NCI-H1092 (cell line): ENCODE measurements at places on chromosomes 2 and 18.

DNA sequence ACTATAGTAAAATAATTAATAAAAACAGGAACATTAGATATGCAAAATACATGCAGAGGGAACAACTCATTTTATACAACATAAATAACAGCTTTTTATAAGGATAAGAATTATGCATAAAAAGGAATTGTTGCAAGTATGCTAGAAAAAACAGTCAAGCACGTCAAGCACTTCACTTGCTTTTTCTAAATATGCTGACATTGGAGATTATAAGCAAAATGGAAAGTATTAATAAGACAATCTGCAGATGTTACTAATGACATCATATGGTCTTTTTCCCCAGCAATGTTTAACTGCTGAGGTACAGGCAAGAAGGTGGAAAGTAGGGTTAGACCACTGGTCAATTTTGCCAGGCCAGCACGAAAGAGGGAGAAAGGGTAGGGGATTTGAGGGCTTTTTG lies 111.7 kb downstream of the HIBCH start:
- no peak for DNase-seq

DNA sequence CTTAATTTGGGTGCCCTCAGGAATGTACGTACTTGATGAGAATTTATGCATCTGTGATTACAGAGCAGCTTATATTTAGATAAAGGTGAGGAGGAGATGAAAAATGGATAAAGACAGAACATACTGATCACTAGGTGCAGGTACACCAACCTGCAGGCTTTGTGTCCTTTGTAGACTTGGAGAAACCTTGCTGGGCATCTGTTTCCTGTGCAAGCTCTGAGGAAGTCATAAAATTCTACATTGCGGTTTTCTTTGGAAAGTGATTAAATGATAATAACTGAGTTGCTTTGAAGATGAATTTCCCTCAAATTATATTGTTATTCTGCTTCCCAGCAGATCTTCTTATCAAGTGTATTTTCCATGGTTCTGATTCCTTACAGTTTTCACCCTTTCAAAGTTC lies 7.7 kb downstream of the RAB27B start:
- no peak for DNase-seq

DNA sequence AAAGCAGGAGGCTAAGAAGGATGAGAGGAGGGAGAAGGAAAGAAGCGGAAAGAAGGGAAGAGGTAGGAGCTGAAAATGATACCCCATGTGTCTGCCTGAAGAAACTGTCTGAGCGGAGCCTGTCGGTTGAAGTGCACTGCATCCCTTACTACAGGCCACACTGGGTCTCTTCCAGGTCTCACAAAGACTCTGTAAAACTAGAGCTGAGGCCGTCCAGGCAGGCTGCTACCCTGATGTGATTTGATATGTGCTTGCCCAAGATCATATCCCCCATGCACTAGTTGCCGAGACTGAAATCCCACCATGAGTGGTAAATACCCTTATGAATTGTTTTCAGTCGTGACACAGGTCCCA lies 134.4 kb downstream of the MAIP1 start:
- no peak for DNase-seq

DNA sequence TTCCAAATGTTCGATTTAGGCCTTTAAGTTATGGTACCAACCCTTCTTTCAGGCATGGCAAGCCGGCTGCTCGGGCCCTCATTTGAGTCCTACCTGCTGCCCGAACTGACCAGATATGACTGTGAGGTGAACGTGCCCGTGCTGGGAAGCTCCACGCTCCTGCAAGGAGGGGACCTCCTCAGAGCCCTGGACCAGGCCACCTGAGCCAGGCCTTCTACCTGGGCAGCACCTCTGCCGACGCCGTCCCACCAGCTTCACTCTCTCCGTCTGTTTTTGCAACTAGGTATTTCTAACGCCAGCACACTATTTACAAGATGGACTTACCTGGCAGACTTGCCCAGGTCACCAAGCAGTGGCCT lies 87.2 kb downstream of the EPAS1 start:
- no peak for DNase-seq

DNA sequence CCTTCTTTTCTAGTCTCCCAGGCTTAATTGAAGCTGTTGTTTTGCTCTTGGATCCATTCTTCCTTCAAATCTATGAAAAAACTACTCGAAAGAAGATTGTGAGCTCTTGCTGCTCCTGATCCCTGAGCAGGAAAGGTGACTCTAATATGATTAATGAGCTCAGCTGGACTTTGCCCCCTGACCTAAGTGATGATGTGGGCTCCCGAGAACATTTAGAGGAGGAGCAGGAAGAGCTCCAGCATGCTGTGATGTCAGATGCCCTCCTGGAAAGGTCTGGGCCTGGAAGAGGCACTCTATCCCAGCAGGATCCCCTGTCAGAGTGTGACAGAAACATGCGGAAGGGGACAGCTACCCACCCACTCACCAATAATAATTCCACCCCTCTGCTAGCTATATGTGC lies 117.9 kb upstream of the PELI1 start:
- no peak for DNase-seq

DNA sequence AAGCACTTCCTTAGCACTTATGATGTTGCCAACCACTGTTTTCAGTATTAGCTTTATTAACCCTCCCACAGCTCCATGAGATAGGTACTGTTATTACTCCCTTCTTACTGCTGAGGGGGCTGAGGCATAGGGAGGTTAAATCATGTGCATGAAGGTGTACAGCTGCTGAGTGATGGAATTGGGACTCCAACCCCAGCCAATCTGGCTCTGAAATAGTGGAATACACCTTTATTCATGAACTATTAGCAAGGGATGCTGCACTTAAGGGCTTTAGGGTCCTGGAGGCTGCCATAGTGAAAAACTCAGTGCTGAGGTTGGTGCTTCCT lies 19.2 kb downstream of the SMARCAL1 start:
- DNase-seq: no peak

DNA sequence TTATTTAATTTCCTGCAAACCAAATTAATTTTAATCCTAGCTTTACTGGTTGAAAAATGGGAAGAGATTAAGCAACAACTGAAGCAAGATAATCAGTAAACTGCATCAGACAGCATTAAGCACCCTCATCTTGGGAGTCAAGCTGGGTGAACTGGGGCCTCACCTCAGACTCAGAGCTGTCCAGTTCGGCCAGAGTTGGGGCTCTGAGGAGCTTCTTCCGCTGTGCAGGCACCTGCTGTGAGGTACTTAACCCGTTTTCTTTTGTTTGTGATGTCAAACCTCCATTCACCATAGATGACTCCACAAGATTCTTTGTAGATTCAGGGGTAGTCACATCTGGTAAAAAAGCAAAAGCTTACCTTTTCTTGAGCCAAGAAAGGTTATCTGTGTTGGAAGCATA lies 71.8 kb downstream of the PRELID3A start:
- DNase-seq: no peak

DNA sequence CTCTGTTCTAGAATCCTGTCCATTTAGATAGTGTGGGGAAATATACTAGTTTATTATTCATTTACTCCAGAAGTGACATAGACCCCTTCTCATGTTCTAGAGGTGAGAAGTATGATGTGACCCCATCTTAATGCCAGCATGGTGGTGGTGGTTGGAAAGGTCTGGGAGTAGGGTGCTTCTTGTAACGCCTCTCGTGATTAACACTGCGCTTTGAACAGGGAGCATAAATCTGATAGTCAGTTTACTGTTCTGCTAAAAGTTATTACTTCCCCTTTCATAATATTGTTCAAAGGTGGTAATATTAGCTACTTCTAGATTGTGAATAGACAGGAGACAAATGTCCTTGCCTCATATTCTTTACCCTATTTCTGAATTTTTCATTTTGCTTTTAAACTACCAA lies 35.6 kb downstream of the EHBP1 start:
- no peak for DNase-seq

DNA sequence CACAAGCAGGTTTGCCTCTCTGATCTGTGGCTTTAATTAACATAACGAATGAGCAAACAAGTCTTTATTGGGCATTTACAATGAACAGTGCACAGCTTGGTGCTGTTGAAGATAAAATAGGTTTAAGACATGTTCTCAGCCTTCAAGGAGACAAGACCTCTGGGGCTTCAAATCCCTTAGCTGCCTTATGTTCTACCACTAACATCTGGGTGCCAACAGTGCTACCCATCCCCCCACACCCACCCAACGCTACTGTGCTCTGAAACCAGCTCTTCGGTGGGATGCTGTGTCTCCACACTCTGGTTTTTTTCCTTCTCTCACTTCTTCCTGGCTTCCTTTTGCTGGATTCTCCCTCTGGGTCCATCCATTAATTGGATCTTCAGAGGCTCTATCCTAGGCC lies 14.1 kb upstream of the B3GNT2 start:
- no peak for DNase-seq

DNA sequence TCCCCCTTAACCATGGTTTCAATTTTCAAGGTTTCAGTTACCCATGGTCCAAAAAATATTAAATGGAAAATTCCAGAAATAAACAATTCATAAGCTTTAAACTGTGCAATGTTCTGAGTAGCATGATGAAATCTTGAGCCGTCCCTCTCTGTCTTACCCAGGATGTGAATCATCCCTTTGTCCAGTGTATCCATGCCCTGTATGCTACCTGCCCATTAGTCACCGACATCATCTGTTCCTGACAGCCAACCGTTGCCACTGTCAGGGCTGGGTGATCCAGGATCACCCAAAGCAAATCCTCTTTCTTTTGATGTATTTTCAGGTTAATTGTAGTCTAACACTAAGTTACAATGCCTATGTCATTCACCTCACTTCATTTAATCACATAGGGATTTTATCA lies 15.7 kb upstream of the OLA1 start:
- no peak for DNase-seq

- no peak for DNase-seq
Observed at GRCh38 chr18:7770908-7771307, 203.8 kb downstream of the PTPRM start.

DNA sequence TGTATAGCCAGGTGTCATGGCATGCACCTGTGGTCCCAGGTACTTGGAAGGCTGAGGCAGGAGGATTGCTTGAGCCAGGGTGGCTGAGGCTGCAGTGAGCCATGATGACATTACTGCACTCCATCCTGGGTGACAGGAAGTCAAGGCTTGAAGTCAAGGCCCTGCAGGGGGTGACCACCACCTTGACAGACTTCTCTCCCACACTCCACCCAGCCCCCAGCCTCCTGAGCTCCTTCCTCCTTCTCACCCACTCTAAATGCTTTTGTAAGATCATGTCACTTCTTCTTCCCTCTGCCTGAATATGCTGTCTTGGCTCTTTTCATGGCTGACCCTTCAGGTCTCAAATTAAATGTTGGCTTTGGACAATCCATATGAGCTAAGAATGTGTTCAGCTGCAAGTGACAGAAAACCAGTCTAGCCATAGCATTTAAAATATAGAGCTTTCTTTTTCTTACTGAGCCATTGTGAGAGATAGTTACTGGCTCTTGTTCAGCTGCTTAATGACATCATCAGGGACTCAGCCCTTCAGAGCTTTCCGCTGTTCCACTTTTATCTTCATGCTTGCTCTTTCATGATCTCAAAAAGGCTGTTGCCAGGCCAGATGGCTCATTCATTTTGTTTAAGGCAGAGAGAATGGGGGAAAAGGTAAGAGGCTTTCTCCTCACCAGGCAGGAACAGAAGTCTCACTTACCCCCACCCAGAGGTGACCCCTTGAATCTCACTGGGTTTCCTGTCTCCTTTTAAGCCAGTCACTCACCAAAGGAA lies 36.7 kb upstream of the TTC39C start:
- no peak for DNase-seq
